ENCODE measurements at places on chromosomes 3 and 15.

GRCh38 chr3:73411993-73412392 is 212.7 kb downstream of the PDZRN3 start:
- no peak for DNase-seq

DNA sequence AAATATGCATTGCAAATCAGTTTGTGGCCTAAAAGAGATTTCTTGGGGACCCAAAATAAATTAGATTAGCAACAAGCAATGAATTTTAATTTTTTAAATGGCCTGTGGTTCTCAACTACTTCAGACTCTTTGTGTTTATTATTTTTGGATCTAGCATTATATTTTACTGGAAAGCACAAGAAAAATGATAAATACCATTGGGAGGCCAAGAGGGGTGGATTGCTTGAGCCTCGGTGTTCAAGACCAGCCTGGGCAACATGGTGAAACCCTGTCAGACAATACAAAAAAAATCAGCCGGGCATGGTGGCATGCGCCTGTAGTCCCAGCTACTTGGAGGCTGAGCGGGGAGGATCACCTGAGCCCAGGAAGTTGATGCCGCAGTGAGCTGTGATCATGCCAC is 13.6 kb downstream of the LACTB start:
- no peak for DNase-seq

- peak; percentile 61 for DNase-seq
These were observed 31.8 kb upstream of the MYZAP start for GRCh38 chr15:57559875-57560274.

DNA sequence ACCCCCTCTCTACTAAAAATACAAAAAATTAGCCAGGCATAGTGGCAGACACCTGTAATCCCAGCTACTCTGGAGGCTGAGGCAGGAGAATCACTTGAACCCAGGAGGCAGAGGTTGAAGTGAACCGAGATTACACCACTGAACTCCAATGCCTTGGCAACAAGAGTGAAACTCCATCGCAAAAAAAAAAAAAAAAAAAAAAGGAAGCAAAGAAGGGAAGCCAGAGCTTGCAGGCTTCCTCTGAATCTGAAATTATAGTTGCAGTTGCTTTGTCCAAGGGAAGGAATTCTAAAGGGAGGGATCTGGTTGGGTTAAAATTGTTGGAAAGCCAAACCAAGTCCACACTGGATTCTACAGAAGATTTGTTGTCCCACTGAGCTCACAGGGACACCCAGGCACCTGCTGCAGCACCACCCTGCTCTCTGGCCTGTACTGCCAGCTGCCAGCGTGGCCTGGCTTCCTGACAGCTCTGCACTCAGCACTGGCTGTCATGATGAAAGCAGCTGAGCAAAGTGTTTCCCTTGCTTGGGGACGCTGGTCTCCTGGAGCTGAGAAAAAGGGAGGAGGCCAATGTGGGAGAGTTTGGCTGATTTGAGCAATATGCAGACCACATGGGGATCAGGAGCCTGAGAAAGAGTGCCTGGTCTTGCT is 88.8 kb upstream of the HES1 start:
- no peak for DNase-seq

DNA sequence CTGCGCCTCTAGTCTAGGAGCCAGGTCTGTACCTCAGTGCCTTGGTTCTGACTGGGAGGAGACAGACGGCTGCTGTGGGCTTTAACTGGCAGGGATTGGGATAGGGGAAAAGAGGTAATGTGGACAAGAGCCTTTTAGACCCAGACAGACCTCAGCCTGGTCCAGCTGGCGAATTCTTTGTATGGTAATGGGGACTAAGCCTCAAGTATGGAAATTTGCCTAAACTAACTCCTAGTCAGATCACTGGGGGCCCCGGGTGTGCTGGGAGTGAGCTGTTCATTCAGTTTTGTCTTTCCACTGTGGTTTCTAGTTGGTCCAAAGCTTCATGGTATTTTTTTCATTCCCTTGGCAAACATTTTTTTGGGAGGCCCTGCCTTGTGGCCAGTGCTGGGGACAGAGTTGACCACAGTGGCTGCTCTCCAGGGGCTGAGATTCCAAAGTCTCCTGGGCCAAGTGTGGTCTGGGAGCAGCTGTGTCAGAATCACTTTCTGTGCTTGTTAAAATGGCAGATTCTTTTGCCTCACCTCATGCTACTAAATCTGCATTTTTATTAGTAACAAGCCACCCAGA is 261.4 kb upstream of the C2CD4B start:
- DNase-seq = no peak

DNA sequence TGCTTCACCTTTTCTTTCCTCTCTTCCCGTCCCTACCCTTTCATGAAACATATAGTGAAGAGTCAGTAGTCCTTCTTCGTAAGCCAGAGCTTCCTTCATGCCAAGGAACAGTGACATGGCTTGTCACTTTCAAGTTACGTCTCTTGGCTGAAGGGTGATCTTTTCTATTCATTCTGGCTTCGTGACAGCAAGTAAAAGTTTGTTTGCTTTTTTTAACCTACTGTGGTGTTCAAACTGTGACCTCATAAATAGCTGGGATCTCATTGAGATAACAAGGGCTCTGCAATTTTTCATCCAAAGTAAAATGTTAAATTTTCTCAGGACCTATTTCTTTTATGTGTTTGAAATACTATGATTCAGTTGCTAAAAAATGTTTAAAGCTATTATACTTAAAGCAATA is 10.5 kb downstream of the CDIN1 start:
- no peak for DNase-seq

DNA sequence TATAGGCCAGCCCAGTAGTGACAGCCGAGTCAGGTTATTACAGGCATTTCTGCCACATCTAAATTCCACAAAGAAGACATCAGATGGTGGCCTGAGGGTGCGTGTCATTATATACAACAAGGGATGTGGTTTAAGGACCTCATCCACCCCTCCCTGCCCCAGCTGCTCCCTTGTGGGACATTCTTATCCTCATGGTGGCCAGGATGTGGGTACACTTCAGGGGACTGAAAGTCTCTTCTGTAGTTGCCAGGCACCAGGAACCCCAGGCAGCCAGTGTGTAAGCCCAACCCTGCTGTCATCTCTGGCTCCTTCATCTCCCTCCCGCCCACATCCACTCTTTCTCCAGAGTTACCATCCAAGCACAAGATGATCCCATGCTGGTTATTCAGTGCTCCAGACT is 224.9 kb upstream of the TOPAZ1 start:
- DNase-seq = no peak

- peak; percentile 46 for DNase-seq
These were observed 49.9 kb downstream of the CASR start for GRCh38 chr3:122233101-122233952.

DNA sequence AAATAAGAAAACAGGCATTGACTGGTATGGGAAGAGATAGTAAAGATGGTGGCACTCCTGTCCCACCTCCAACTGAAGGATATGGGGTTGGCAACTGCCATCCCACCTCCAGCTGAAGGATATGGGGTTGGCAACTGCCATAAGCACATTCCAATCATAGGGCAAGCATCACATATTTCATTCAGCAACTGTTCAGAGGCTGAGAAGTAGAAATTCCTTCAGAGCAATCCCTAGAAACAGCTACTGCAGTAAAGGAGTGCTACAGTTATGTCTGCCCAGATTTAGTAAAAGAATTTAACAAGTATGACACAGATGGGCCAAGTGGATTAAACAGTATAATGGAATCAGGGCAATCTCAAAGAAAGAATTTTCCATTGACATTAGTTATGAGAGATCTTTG is 156.8 kb downstream of the IMPG2 start:
- DNase-seq = no peak

DNA sequence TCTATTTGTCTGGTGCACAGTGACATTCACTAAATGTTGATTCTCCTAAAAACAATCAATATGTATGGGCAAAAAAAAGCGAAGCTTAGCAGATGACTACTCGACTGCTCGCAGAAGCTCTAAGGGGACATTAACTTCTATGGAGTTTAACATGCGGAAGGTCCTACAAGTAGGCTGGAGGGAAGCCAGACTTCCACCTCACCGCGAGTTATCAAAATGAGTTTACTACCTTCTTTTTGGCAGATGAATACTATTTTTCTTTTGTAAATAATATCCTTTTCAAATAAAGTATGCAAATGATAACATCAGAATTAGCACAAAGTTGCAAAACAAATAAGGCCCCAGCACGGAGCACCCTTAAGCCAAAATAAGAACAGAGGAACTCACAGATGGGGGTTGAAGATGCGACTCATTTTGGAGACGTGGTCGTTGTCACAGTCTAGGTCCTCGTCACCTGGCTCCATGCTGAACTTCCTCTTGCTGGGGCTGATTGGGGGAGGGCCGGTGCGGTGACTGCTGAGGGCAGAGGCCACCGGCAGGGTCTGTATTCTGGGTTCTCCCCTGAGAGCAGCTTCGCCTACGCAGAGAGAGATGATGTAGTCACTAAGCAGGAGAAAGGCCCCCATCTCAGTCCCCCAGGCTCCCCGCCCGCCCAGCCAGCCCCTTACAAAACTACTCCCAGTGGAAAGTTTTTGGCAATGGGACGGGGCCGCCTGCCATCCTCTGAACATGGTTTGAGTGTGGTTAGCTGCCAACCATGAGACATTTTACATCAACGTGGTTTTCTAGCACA is 42.1 kb downstream of the VGLL4 start:
- DNase-seq = peak; percentile 86

GRCh38 chr3:72949016-72949415 is 47.6 kb upstream of the PPP4R2 start:
- DNase-seq = no peak

Data from GM10248 (cell line).